Naive thymus-derived CD4-positive, alpha-beta T cell (primary cell): ENCODE measurements at places on chromosomes 16 and 17. TPM values are rescaled to one million over a fixed set of nuclear protein-coding genes. Genes with fewer than 3 reads are reported as not detected.

The OTOP2 gene
- not detected for total RNA-seq

The VPS4A gene
- total RNA-seq = 34.7 and 36.7 TPM in 2 replicates

The CCDC200 gene
- not detected in 2 replicates for total RNA-seq

The UTS2R gene
- total RNA-seq = not detected

The RND2 gene
- total RNA-seq = not detected in 2 replicates

The KRT15 gene
- total RNA-seq = not detected

The TP53TG3C gene
- not detected for total RNA-seq

The KRTAP4-8 gene
- not detected for total RNA-seq

The OTOP3 gene
- total RNA-seq = not detected in 2 replicates

The SLC6A2 gene
- not detected for total RNA-seq

The HES7 gene
- 0.98 TPM for total RNA-seq

The CIITA gene
- total RNA-seq = 1.7 TPM

The FLOT2 gene
- 175 TPM for total RNA-seq

The RHBDL3 gene
- 0.07 TPM for total RNA-seq

The HNF1B gene
- total RNA-seq = not detected

The SPATA20 gene
- 19.4 TPM for total RNA-seq

The CDH5 gene
- total RNA-seq = not detected

The BRICD5 gene
- 44.3 TPM for total RNA-seq

The SLC16A11 gene
- total RNA-seq = 1.4 TPM

The SLC25A11 gene
- total RNA-seq = 37.5 TPM

The SPATA22 gene
- total RNA-seq = 0.19 TPM

The FTSJ3 gene
- total RNA-seq = 58.1 and 66.2 TPM in 2 replicates

The BAHCC1 gene
- total RNA-seq = not detected

The SKAP1 gene
- total RNA-seq = 117 TPM

The GJD3 gene
- not detected for total RNA-seq

The MT4 gene
- total RNA-seq = not detected

The NQO1 gene
- 3.4 TPM for total RNA-seq

The G6PC1 gene
- total RNA-seq = not detected

The C17orf50 gene
- not detected in 2 replicates for total RNA-seq

The PERCC1 gene
- total RNA-seq = 2.5 TPM

The RNFT1 gene
- 28.6 TPM for total RNA-seq

The ASB16 gene
- 0.18 and 0.34 TPM in 2 replicates for total RNA-seq

The NUDT16L1 gene
- total RNA-seq = 61.5 TPM

The KRT31 gene
- not detected for total RNA-seq

The PROCA1 gene
- 7.3 and 10.7 TPM in 2 replicates for total RNA-seq
